ENCODE measurements at places on chromosomes 2 and 18.

- DNase-seq, result no peak
These were observed 308.7 kb downstream of the LPIN1 start for GRCh38 chr2:12054956-12055618.

DNA sequence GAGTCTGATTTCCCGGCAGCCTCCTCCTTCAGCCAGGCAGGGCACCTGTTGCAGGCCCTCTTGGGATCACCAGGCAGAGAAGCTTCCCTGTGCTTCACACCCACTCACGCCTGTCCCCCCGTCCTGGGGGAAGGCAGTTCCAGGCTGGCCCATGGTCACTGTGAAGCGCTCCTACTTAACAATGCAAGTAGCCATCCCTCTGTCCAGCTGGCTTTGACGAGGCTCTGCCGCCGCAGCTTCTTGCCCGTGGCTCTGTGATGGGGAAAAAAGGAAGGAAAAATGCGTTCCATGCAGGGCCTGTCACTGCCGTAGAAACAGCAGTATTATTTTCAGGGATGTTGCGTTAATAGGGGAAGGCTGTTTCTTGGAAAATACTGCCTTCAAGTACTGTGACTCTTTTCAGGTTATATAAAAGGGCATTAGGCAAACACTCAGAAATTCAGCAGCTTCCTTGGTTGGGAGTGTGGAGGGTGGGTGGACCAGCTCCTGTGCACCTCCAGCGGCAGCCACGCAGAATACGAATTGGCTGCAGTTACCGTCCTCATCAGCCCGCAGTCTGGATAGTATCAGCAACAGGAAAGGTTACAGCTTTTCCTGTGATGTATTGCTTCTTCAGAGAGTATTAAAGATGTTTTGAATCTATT is 232.3 kb downstream of the KLHL29 start:
- DNase-seq, result peak; percentile 50

GRCh38 chr2:231780123-231780908 is 766 bp downstream of the PDE6D start:
- peak; percentile 29 for DNase-seq

GRCh38 chr2:231765496-231765929 is 15.6 kb downstream of the PDE6D start:
- DNase-seq, result no peak

DNA sequence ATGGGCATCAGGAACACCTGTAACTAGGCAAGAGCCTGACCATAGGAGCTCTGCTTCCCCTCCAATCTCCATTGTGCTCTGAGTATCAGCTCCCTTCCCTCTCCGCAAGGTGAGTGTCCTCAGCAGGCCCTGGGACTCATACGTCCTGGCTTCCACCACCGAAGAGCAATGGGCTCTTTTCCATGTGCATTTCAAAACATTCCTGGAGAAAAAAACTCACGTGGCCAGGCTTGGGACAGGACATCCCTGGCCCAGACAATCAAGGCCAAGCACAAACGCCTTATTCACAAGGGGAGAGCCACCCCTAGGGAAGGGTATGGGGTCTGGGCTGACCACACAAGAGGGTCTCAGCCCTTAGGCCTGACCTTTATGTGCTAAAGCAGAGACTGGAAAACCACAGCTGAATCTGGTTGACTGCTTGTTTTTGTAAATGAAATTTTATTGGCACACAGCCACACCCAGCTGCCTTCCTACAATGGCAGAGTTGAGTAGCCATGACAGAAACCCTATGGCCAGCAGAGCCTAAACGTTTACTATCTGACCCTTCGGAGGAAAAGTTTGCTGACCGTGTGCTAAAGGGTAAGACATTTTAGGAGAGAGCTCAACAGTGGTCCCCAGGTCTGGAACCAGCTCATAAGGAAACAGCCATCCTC is 175.7 kb upstream of the ARL4C start:
- DNase-seq, result no peak

GRCh38 chr18:58272779-58273435 is 228.9 kb downstream of the NEDD4L start:
- DNase-seq, result no peak

DNA sequence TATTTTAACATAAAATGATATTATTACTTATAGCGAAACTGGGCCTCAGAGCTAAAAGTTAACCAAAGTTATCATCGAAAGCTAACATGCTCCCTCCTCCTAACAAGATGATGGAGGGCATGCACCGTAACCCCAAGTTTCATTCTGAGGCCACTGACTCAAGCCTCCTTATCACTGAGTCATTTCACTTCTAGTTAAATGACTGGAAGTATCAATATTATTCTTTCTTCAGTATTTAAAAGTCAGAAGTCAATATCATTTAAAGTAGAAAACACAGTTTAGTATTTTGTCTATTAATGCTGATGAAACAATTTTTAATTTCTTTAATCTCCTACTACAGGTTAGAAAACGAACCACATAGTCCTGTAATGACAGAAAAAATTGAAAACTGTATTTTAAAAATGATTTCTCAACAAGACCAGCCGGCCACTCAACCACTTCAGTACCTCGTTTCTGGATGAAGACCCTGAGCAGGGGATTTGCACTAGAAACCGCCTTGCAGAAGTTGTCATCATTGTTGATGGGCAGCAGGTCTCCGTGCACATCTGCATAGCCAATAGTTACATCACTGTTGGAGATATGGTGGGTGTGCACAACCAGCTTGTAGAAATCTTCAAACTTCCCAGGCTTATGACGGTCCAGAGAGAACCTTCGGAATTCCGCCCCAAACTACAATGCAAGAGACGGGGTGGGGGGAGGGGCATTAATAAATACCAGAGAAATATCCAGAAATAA is 44.9 kb downstream of the PARD6G start:
- DNase-seq, result no peak

DNA sequence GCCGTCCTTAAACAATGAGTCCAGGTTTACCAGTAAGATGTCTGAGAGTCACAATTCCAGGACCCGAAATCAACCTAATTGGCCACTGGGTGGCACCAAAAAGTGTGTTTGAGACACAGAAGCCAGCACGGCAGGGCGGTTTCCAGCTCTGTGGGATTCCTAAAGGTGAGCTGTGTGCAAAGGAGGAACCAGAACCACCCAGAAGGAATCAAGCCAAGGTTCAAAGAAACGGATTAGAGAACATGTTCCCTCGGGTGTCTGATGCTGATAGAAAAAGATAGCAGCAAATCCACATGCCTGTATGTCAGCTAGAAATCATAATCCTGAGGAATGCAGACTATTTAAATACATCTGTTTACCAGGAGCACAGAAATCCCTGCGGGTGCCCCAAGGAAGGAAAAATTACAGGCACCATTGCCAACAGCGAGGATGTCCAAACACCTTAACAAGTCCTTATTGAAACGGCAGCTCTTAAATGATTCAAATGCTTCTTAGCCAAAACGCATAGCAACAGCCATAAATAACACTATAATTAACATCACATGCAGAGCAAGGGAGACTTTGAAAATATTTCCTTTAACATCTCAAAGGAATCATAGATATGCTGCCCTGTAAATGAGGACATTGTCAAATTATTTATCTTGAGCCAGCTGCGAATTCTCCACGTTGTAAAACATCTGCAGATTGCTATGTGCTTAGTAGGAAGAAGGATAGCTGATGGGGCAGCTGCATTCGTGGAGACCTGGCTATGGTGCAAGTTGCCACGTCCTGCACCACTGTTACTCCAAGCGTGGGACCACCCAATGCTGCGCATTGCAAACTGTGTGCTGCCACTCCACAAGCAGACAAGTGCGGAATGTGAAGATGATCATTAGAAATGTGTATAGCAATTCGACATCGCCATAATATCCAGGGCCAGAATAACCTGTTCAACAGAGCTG is 318.7 kb upstream of the NCKAP5 start:
- DNase-seq, result peak; percentile 58

- DNase-seq, result peak; percentile 26
These were observed 32.3 kb upstream of the XDH start for GRCh38 chr2:31446848-31447247.
